ENCODE measurements at places on chromosomes 1 and 21. TPM values are rescaled to one million over a fixed set of nuclear protein-coding genes. Genes with fewer than 3 reads are reported as not detected.

The TUT4 gene
- total RNA-seq = 139 TPM

The KCNT2 gene
- total RNA-seq = 26.1 TPM

The HSD3B1 gene
- total RNA-seq = not detected

The RBM11 gene
- 7.4 TPM for total RNA-seq

The CAMK1G gene
- total RNA-seq = 2.7 TPM

The LRRC71 gene
- not detected for total RNA-seq

The DENND2C gene
- 10.4 TPM for total RNA-seq

The SPRR2B gene
- not detected for total RNA-seq

The SPRR2F gene
- 4.0 TPM for total RNA-seq

The VWA5B1 gene
- 0.19 TPM for total RNA-seq

Measured in progenitor cell of endocrine pancreas (in vitro differentiated cells).